ENCODE measurements at places on chromosomes 13 and 19.

DNA sequence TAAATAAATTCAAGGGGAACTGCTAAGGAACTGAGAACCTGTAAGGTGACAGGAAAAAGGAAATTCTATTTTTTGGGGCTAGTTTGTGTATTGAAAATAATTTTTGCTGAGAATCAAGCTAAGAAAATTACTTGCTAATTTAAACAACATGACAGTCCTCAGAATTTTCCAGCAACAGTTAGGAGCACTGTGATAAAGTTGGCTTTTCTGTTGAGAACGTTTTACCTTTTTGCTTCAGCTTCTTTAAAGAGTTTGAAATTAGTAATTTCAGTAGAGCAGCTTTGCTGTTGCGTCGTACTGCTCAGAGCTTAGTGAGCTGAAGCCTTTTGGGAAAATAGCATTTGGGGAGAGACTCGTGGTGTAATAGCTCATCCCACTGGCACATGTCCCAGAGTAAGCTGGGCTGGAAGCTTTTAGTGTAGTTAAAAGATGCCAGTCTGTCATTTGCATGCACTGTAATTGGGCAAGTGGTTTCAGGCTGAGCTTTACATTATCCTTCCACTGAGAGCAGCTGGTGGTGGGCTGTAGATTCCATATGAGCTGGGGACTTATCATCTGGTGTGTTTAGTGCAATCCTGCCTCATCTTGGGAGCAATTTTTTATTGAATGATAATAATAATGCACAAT is 69.8 kb downstream of the LRCH1 start:
- DNase-seq: peak; percentile 84

DNA sequence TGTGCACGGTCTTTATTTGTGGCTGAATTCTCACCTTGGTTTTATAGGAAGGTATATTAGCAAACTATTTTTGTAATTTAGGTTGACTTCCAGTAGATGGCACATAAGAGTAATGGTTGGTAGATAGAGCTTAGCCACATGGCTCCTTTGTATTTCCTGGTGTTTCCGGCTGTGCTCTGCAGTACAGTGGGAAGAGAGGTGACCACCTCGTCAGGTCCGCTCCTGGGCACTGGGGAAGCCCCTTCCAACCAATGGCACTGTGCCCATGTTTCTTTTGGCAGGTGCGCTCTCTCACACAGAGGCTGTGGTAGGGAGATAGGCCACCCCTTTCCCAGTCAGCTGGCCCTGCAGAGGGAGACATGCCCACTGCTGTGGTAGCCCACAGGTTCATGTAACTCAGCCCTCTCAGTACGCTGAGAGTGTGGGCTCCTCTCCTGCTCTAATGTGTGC is 74.3 kb upstream of the ATP12A start:
- peak; percentile 26 for DNase-seq

GRCh38 chr13:23991119-23991518 is 93.8 kb upstream of the C1QTNF9B start:
- no peak for DNase-seq

- DNase-seq: no peak
Measured at GRCh38 chr13:70622796-70623195, 514.5 kb upstream of the KLHL1 start.

DNA sequence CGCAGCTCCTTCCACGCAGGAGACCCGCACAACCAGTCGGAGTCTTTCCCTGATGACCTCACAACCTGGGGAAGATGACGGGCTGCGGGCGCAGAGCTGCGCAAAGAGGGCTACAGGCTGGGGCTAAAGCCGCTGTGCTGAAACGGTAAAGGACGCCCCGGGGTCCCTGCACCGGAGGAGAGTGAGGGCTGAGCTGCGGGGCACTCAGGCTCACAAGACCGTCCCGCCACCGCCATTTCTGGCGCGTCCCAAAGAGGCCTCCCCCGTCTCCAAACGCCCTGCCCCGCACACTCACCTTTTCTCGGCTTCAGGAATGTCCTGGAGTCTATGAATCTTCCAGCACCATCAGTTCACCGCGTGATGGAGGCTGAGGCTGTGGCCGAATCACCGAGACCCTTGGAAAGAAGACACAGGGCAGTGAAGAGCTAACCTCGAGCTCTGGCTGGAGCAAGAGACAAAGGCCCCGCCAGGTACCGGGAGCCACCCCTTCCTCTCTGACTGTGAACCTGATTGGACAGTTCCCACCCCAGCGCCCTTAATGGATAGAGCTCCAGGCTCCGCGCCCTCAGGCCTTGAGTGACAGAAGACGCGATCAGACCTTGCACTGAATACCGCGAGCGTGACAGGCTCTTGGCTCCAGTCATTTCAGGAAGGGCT is 41.8 kb upstream of the ZNF429 start:
- no peak for DNase-seq

DNA sequence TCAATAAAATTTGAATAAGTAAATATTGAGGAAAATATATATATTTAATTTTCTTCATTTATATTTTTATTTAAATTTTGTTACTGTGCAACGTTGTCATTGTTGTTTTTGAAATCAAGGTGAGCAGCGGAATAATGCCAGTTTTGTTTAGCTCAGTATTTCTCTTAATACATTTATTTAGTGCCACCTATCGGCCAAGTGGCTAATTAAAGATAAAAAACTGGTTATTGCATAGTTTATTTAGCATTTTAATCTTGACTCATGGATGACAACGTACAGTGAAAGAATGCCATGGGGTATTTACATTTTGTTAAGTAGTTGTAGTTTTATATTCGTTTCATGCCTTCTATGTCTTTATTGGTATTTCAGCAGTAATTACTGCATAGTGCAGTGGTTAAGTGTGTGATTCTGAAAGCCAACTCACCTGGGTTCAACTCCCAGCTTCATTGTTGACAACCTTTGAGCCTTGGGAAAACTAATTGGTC is 265.9 kb downstream of the MYO16 start:
- DNase-seq: peak; percentile 53

GRCh38 chr19:2974342-2975041 is 2.9 kb upstream of the TLE6 start:
- no peak for DNase-seq

GRCh38 chr19:10718205-10719196 is 622 bp downstream of the DNM2 start:
- DNase-seq: peak; percentile 24

DNA sequence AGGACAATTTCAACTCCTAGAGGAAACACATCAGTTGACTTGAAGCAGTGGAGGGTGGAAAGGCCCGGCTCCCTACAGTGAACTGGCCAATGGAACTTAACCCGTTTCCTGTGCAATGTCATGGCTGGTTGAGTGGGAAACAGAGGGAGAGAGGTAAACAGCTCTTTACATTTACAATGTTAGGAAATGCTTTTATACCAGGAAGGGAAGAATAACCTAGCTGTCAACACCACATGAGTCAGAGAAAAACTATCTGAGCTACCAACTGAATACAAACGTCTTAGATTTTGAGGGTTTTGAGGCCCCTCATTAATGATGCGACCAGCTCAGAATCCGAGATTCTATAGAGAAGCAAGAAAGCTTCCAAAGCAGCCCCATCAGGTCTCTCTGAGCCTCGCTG is 36.7 kb downstream of the CARD8 start:
- DNase-seq: peak; percentile 28

DNA sequence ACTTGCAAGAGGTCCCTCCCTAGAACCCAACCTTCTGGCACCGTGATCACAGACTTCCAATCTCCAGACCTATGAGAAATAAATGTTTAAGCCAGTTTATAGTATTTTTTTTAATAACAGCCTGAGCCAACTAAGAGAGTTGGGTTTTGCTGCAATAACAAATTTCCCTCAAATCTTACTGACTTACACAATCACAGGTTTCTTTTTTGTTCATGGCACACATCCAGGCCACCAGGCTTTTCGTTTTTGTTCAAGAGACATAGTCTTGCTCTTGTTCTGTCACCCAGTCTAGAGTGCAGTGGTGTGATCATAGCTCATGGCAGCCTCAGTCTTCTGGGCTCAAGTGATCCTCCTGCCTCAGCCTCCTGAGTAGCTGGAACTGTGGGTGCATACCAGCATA is 2.0 kb upstream of the SELENOV start:
- DNase-seq: no peak

DNA sequence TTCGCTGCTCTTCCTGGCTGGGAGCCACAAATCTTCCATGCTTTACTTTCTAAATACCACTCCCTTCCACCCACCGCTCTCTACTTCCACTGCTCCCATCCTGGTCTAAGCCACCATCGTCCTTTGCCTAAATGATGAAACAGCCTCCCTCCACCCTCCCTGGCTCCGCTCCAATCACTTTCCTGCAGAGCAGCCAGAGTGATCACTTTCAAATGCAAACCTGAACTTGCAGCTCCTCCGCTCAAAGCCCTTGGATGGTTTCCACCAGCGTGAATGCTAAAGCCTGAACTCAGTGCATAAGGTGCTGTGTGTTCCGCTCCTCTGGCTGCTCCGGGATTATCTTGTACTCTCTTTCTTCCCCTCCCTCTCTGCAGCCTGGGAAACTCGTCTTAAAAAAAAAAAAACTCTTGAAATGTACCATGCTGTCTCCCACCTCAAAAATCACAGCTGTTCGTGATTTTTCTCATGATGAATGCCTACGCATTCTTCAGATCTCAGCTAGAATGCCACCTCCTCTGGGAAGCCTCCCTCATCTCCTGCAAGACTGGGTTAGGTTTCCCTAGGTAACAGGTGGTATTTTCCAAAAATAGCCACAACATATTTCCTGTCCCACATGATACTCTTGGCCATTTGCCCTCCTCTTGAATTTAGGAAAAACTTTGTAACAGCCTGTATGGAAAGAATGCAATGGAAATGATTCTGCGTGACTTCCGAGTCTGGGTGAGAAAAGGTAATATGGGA is 3.7 kb upstream of the SIN3B start:
- peak; percentile 91 for DNase-seq

GRCh38 chr19:49690656-49691242 is at the start of gene CPT1C:
TSS of gene CPT1C (plus strand) at chr19:49691116. CDS start at chr19:49692253, 1,137 bp downstream.
- peak; percentile 84 for DNase-seq

GRCh38 chr19:32397671-32398101 is 7.9 kb upstream of the DPY19L3 start:
- DNase-seq: peak; percentile 77

- peak; percentile 8 for DNase-seq
Measured at GRCh38 chr13:85693889-85694511, 105.2 kb downstream of the SLITRK6 start.

GRCh38 chr13:83895994-83896580 is 13.8 kb upstream of the SLITRK1 start:
- peak; percentile 51 for DNase-seq

DNA sequence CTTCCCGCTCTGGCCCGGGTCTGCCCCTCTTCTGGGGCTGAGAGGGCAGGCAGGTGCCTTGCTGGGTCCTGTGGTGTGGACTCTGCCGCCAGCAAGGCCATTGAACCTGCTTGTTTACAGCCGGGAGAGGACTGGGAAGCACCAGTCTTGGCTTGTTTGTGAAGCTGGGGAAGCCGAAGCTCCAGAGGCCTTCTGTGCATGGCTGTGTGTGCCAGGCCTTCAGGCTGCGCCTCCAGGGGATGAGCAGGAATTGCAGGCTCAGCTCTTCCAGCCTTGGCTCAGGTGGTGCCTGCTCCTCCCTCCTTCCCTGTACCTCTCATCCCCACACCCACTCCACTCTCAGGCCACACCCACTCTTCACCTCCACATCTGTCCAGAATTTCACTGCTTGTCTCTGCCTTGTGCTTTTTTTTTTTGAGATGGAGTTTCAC is 17.5 kb downstream of the NDUFB7 start:
- DNase-seq: no peak

GRCh38 chr19:17512574-17512939 is 1.1 kb downstream of the PGLS start:
- DNase-seq: no peak
